Brain (organoid and tissue), 16 donors: ENCODE measurements at places on chromosomes 13 and 19.

DNA sequence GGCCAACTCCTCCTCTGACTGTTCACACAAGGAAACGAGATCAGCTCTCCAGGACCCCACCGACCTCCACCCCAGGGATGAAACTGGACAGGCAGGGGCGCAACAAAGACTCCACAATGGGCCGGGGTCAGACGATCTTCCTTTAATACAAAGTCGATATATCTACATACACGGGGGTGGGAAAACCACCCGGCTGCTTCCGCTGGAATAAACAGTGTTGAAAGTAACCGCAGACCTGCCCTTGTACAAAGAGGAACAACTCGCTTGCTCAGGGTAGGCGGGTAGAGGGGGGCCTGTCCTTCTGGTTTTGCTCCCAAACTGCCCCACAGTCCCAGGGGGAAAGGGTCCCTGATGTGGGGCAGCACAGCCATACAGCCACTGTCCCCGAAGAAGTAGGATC, 135.2 kb downstream of the PTPRS start:
- DNase-seq, result no peak

- DNase-seq, result no peak
Measured at GRCh38 chr19:48186541-48186991, 16.1 kb downstream of the ZSWIM9 start.

DNA sequence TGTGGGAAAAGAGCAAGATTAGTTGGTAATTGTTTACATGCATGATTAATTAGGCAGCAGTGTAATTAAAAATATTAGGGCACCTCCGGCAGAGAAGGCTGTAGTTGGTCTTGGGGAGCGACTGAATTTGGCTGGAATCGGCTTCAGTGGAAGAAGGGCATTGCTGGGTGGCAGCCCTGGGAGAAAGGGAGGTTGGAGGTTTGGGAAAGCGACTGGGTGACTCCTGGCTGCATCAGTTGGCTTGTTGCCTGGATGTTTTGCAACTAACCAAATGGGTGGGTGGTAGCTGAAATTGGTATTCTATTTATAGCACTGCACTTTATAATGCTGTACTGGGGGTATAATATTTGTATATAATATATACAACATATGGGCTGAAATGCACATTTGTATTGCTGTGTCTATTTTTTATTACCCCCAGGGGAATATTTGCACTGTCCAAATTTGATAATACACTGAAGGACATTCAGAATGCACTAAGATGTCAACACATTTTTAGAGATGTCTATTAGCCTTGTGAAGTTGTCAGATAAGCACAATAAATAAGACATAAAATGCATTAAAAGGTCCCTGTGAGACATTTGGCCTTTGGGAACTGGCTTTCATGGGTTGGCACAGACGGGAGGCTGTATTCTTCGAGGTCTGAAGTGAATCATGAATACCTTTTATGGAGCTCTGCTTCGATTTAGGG, 1.7 kb downstream of the B3GLCT start:
- peak; percentile 18 for DNase-seq

DNA sequence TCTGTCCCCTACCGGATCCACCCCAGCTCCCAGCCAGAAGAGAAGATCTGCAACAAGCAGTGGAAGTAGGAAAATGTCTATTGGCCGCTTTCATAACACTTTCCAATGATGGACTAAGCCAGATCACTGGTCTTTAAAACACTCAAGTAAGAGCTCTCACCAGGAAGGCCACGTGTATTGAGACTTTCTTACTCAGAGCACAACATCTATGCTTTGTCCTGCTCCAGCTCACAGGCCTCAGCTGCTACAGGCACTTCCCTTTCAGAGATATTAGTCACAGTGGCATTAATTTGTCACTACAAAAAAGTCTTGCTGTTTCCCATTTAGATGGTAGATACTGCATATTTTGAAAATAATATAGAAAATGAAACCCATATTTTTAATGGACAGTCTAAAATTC, 164.2 kb downstream of the ABCC4 start:
- no peak for DNase-seq

GRCh38 chr13:28609926-28610325, 49.0 kb upstream of the POMP start:
- no peak for DNase-seq

DNA sequence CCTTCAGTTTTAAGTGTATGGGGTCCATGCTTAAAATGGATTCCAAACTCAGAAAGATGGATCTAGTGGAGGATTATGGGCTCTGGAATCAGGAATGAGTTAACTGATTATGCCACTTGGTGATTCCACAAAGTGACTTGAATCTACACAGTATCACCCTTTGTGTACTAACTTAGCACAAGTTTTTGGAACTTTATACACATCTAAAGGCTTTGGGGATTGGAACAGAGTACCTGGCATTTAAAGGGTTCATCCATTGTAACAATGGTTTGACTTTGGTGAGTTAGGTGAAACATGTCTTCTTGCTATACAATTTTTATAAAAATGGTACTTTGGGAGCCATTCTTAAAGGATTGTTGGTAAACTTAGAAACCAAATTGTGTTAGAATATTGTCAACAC, 1.1 kb downstream of the RPL21 start:
- no peak for DNase-seq

- DNase-seq, result no peak
Measured at GRCh38 chr19:31338069-31338776, 11.0 kb downstream of the TSHZ3 start.

GRCh38 chr19:48987323-48987722, 5.8 kb downstream of the GYS1 start:
- DNase-seq, result no peak

DNA sequence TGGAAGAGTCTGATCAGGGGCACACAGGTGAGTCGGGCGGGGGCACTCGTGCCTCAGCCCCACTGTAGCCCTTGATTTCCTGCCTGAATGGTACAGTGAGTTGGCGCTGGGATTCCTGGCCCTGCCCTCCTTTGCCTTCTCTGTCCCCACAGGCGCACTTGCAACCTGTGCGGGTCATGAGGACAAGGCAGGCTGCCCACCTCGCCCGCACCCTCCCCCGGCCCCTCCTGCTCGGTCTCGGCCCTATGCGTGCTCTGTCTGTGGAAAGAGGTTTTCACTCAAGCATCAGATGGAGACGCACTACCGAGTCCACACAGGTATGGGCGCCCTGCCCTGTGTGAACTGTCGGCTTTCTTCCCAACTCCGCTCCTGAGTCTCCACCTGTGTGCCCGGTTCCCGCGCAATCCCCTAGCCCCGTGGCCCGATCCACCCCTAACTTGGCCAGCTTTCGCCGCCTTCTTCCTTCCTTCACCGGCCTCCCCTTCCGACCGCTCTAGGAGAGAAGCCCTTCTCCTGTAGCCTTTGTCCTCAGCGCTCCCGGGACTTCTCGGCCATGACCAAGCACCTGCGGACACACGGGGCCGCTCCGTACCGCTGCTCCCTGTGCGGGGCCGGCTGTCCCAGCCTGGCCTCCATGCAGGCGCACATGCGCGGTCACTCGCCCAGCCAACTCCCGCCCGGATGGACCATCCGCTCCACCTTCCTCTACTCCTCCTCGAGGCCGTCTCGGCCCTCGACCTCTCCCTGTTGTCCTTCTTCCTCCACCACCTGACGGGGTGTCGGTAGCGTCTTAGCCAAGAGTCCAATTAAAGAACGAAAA, 1.6 kb upstream of the KMT2B start:
- no peak for DNase-seq

GRCh38 chr19:39083983-39084731, at the start of gene ACP7:
ACP7 (plus strand) TSS chr19:39084368; CDS start chr19:39085270, 902 bp downstream.
- no peak for DNase-seq

GRCh38 chr19:35693835-35694599, 10.3 kb upstream of the ZBTB32 start:
- peak; percentile 73 for DNase-seq

DNA sequence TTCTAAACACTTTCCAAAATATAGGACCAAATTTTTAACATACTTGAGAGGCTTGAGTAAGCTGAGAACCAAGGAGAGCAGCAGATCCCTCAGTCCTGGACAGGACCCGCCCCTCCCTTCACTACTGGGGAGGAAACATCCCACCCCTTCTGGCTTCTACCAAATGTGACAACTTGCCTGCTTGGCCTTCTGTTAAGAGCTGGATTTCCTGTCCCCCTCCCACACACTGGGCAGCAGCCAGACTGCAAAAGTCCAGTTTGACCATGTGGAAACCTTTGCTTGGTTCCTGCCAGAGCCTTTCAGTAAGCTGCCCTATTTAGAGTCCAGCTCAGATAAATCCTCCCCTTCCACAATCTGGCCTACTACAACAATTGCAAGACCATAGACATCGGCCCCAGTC, 84.3 kb downstream of the FGF14 start:
- no peak for DNase-seq

- DNase-seq, result no peak
Measured at GRCh38 chr13:77415253-77416071, 88.6 kb upstream of the MYCBP2 start.

- no peak for DNase-seq
Measured at GRCh38 chr13:68199271-68199670, 969.1 kb upstream of the PCDH9 start.
